ENCODE measurements at places on chromosomes 11 and 22. TPM values are rescaled to one million over a fixed set of nuclear protein-coding genes. Genes with fewer than 3 reads are reported as not detected.

DNA sequence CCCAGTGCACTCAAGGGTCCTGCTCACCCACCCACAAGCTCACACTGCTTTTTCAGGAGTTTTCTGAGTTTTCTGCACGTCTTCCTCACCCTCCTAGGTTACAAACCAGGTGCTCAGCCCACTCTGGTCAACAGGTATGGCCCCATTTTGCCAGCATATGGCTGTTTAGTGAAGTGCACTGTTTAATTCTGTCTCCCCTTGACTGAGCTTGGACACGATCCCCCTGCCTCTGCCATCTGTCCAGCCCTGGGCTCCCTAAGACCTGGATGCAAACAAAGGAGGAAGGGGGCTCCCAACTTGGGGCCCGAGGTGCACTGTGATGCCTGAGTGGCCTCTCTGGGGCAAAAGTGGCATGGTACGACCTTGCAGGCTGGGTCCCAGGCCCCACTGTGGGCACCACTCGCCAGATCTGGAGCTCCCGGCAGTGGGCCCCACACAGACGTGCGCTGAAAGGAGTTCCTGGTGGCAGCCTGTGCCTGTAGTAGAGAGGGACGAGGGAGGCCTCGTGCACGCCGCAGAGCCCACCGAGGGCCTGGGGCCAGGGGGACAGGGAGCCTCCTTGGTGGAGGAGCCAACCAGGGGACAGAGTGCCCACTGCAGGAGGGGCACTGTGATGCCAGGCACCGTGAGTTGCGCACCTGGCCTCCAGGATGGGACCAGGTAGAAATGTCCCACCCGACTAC is 37.3 kb upstream of the COMT start:
- DNase-seq: no peak

DNA sequence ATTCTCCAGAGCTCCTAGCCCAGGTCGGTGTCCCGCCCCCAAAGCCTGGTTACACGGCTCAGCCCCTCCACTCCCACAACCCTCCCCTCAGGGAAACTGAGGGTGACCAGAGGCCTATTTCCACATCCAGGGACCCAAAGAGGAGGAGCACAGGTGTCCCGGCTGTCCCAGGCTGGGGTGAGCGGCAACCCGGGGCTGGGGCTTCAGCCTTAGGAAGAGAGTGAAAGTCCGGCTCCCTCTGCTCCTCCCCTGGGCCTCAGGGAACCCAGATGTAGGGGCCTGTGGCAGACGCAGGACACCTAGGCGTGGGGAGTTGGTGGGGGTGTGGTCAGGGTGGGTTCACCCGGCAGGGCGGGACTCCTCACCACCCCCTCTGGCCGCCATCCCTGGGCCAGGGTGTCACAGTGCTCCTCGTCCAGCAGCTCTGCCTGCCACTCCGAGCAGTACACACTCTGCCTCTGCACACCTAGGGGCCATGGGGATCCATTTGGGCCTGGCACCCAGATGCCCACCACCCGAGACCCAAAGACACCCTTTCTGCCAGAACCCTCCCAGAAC is 63.1 kb downstream of the ARFGAP3 start:
- DNase-seq: no peak

DNA sequence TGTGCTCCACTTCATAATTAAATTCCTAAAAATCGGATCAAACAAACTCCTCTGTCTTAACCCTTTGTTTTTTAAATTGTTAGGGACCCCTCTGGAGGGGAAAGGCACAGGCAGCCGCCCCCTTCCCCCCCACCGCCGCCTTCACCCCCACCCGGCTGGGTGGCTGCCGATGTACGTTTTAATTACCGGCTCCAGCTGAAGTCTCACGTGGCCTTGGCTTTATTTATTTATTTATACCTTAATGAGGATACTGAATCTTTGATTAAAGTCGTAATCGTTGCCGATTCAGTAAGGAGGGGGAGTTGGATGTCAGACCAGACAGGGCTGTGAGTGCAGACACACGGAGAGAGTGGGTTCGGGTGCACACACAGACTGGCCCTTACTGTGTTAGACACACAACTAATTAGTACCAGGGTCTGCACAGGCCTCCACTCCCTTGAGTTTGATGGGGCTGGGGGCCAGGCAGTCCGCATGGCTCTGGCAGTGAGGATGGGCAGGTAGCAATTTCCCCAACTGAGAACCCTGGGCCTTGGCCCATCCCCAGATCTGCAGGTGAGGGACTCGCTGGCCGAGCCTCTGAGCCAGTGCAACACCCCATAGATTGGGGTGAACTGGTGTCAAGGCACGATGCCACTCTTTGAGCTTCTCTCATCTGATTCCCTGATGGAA is 51.3 kb upstream of the NNMT start:
- no peak for DNase-seq

- DNase-seq: no peak
Observed at GRCh38 chr22:42430528-42431125, 1.6 kb downstream of the NFAM1 start.

GRCh38 chr22:20080776-20081654 is 974 bp downstream of the DGCR8 start:
- DNase-seq: peak; percentile 76

DNA sequence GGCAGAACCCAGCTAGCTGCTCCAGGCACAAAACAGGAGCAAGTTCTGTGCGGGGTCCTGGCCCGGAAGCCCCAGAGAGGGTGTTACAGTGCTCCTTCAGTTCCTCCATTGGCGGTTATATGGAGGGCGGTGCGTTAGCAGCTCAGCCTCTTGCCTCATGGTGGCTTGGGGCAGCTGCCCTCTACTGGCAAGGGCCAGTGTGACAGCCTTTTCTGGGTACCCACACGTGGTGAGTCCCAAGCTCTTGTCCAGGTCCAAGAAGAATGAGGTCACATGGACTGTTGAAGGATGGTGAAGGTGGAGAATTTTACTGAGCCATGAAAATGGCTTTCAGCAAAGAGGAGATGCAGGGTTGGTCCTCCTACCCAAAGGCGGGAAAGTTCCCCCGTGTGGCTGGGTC is 100.5 kb downstream of the WT1 start:
- DNase-seq: no peak

DNA sequence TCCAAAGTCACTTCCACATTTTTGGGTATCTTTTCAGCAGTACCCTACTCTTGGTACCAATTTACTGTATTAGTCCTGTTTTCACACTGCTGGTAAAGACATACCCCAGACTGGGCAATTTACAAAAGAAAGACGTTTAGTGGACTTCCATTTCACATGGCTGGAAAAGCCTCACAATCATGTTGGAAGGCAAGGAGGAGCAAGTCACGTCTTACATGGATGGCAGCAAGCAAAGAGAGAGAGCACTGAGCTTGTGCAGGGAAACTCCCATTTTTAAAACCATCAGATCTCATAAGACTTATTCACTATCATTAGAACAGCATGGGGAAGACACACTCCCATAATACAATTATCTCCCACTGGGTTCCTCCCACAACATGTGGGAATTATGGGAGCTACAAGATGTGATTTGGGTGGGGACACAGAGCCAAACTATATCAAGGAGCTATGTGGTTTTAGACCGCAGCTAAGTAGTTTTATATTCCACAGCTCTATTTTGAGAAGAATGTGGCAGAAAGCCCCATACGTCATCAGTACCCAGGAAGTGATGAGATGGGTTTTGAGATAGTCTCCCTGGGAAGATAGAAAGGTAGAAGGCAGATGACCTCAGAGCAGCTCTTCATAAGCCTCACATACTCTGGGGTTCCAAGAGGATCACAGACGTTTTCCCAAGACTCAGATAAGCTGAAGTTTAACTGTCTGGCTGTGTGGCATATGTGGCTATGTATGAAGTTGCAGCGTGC is 96.3 kb downstream of the APIP start:
- DNase-seq: no peak

OR5B3 gene
- total RNA-seq: not detected
